Activated CD4-positive, alpha-beta T cell treated with anti-CD3 and anti-CD28 coated beads, Interleukin-2, amount 10 ng/mL, durations not matched to agents 24 days and 14 days (primary cell): ENCODE measurements at places on chromosomes 7 and 10. TPM values are rescaled to one million over a fixed set of nuclear protein-coding genes. Genes with fewer than 3 reads are reported as not detected.

Gene PRKAR1B
- 39.4 and 47.0 TPM in 2 replicates for total RNA-seq

Gene ZPBP
- total RNA-seq: not detected in 2 replicates

Gene ZNF775
- 4.2 and 5.5 TPM in 2 replicates for total RNA-seq

Gene COL26A1
- not detected in 2 replicates for total RNA-seq

Gene NPC1L1
- not detected in 2 replicates for total RNA-seq

Gene CYTH3
- total RNA-seq: 0.65 and 1.3 TPM in 2 replicates

Gene BEND7
- not detected in 2 replicates for total RNA-seq

- DNase-seq: no peak
These were observed 243.0 kb downstream of the WDR37 start for GRCh38 chr10:1299041-1299726.

- DNase-seq: no peak
These were observed 195.1 kb downstream of the CCSER2 start for GRCh38 chr10:84523526-84523925.

DNA sequence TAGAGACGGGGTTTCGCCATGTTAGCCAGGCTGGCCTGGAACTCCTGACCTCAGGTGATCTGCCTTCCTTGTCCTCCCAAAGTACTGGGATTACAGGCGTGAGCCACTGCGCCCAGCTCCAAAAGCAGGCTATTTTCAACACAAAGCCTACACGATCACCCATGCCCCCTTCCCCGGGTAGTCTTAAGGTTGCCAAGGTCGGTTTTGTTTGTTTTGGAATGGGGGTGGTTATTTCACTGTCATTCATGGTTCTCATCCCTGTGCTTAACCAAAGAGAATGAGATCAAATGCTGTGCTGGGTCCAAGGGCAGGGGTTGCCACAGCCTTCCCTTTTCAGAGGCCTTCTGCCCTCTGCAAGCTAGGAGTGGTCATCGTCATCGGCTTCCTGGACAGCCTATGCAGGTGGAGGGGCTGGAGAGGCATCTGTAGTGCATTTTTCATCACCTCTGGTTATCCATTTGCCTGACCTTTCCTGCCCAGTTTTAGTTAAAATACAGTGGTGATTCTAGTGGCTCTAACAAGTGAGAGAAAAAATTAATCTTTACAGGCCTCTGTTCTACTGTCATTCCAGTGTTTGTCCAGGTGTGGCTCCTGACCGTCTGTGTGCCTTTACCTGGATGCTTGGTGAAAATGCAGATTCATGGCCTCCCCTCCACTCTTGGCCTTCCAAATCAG lies 11.4 kb downstream of the BLVRA start:
- no peak for DNase-seq
